ENCODE measurements at places on chromosomes 16 and 17.

- no peak for DNase-seq
Measured at GRCh38 chr17:72967977-72968585, 124.4 kb downstream of the SLC39A11 start.

GRCh38 chr17:74547736-74548135 is 1.8 kb upstream of the CD300C start:
- no peak for DNase-seq

GRCh38 chr16:88886845-88887521 is 20.5 kb upstream of the PABPN1L start:
- no peak for DNase-seq

- DNase-seq, result no peak
Measured at GRCh38 chr17:39919087-39919683, 750 bp upstream of the GSDMB start.

GRCh38 chr17:47280072-47280811 is 26.6 kb downstream of the ITGB3 start:
- DNase-seq, result peak; percentile 80

DNA sequence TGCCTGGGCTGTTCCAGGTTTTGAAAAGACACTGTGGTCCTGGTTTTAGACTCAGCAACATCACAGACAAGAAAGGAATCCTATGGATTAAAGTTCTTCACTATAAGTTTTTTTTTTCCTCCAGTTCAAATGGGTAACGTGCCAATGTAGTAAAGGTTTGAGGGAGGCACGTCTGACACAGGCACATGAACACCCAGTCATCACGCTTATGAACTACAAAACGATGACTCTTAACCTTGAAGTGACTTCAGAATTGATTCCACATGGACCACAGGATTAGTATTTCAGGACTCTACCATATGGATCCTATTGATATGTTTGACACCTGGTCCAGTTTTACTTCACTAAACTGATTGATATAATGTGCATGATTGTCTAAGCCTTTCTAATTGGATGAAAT is 2.3 kb downstream of the PRMT7 start:
- no peak for DNase-seq

- DNase-seq, result no peak
Measured at GRCh38 chr17:76277300-76278267, 12.4 kb downstream of the UBALD2 start.

- no peak for DNase-seq
Measured at GRCh38 chr17:74165797-74166365, 37.6 kb upstream of the RPL38 start.
